ENCODE measurements at places on chromosomes 7 and 10. TPM values are rescaled to one million over a fixed set of nuclear protein-coding genes. Genes with fewer than 3 reads are reported as not detected.

DNA sequence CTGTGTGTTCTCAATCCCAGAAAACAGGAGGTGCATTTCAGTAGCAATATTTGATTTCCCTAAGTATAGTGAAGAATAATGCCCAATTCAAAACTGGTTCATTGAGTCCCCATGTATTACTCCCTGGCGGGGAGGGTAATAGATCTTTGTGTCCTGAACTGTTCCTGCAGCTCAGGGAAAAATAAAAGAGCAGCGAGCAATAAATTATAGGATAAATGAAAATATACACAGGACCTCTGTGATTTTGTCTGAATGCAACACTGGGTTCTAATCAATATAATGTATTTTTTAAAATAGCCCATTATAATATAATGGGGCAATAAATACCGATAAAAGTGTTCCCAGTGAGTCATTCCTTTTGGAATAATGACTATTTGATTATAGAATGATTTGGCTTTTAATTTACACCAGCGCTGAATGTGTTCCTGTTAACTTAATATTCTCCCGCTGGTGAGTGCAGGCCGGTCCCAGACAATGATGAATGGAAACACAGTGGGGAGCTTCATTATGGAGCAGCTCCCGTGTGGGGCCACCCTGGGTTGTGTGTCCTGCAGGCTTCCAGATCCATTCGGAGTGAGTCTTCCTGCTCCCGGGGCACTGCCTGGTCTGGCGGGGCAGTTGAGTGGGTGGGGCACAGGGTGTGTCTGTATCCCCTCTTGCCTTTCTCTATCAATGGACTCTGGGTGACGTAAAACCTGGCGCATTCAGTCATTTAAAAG is 263.1 kb downstream of the ACTR3B start:
- DNase-seq, result no peak

ATOH7 gene
- total RNA-seq, result not detected

DNA sequence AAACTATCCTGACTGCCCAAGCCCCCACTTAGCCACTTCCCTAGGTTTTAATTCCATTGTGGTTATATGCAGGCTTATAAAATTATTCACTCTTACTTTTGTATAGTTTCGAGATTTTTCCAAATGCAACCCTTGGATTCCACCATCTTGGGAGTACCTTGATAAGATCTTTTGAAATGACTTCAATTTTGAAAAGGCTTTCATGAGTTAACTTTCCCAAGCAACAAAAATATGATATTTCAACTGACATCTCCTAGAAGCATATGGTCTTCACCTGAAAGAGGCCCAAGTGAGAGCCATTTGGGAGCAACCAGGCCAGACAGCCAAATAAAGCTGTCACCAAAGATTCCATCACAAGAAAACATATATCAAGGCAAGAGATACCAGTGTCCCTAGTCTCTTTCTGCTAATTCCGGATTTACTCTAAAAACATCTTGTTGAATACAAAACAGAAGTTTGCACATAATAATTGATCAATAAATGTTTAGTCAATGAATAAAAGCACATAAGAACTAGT is 1.7 kb upstream of the ST8SIA6 start:
- no peak for DNase-seq

- DNase-seq, result no peak
Measured at GRCh38 chr10:49327036-49327813, 28.3 kb downstream of the C10orf71 start.

DNA sequence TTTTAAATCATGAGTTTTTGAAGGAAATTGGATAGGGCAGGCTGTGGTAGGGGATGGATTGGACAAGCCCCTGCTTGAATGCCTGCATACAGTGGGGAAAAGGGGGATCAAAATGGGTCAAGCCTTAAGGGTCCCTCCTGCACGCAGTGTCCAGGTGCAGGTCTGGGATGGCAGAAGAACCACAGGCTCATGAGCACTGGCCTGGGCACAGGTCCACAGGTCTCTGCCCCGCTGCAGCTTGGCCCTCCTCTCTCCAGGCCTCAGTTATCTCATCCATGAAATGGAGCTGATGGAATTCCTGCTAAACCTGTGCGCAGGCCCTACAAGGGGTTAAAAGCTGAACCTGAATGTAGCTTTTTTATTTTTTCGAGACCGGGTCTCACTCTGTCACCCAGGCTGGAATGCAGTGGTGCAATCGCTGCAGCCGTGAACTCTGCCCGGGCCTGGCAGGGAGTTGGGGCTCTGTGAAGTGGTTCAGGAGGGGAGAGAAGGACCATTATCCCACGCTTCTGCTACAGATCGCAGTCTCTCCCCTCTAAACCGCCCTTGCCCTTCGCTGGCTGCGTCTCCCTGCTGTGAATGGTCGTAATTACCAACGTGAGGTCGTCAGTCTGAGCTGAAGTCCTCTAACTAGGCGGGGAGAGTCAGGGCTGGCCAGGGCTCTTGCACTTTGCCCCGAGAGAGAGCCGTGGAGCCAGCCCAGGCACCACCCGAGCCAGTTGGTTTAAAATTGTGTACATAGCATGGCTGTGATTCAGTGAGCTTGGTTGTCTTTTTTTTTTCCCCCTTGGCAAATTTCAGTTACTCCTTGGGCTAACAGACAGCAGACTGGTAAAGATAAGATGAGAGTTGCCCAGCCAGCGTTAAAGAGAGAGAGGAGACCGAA is 77.5 kb upstream of the GTF2I start:
- DNase-seq, result peak; percentile 40

HTR5A gene
- not detected for total RNA-seq

DNA sequence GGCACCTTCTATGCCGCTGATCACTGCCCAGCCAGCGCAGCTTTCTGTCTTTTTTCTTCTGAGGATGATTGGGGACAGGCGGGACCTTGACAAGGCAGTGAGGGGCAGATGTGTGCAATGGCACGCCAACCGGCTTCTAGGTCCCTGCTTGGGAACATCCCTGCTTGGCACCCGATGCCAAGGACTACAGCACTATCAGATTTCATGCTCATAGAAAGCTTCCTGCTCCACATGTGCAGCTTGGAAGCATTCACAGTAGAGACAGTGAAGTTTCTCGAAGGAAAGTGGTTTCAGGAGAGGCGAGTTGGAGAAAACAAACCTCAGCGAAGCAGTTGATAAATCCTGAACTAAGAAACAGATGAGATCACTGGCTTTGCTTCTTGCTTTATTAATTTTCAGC is 267.5 kb upstream of the HABP2 start:
- DNase-seq, result no peak

INHBA gene
- total RNA-seq, result 0.07 TPM

CTAGE4 gene
- 2.1 TPM for total RNA-seq

GRCh38 chr7:142303650-142304049 is 45.8 kb upstream of the PRSS58 start:
- DNase-seq, result no peak

DNA sequence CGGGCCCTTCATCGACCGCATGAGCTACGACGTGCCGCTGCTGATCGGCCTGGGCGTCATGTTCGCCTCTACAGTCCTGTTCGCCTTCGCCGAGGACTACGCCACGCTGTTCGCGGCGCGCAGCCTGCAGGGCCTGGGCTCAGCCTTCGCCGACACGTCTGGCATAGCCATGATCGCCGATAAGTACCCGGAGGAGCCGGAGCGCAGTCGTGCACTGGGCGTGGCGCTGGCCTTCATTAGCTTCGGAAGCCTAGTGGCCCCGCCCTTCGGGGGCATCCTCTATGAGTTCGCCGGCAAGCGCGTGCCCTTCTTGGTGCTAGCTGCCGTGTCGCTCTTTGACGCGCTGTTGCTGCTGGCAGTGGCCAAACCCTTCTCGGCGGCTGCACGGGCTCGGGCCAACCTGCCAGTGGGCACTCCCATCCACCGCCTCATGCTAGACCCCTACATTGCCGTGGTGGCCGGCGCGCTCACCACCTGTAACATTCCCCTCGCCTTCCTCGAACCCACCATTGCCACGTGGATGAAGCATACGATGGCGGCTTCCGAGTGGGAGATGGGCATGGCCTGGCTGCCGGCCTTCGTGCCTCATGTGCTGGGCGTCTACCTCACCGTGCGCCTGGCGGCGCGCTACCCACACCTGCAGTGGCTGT is 1.2 kb downstream of the SLC18A3 start:
- peak; percentile 11 for DNase-seq

KIF20B gene
- total RNA-seq, result 20.6 TPM

NUTM2E gene
- total RNA-seq, result not detected

DNA sequence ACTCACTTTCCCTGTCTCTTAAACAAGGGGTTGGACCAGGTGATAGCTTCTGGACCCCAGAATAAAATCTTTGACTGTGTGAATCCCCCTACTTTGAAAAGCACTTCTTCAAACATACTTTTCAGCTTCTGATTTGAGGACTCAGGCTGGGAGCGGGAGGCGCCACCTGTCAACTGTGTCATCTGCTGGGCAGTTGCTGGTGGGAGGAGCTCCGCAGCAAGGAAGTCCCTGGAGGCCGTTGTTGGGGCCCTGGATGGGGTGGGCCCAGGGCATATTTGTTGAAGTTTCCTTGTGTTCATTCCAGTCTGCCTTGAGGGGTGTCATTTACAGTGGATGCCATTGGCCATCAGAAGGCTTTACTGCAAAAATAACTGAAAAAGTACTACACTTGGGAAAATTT is 197.7 kb downstream of the CCDC3 start:
- no peak for DNase-seq

HECW1 gene
- total RNA-seq, result 1.7 TPM

Data from MG63 (cell line).